ENCODE measurements at places on chromosomes 3 and 15.

GRCh38 chr15:70579766-70580165 lies 183.6 kb downstream of the UACA start:
- no peak for DNase-seq

- DNase-seq, result peak; percentile 66
Observed at GRCh38 chr15:74631935-74632560, 16.4 kb downstream of the CLK3 start.

DNA sequence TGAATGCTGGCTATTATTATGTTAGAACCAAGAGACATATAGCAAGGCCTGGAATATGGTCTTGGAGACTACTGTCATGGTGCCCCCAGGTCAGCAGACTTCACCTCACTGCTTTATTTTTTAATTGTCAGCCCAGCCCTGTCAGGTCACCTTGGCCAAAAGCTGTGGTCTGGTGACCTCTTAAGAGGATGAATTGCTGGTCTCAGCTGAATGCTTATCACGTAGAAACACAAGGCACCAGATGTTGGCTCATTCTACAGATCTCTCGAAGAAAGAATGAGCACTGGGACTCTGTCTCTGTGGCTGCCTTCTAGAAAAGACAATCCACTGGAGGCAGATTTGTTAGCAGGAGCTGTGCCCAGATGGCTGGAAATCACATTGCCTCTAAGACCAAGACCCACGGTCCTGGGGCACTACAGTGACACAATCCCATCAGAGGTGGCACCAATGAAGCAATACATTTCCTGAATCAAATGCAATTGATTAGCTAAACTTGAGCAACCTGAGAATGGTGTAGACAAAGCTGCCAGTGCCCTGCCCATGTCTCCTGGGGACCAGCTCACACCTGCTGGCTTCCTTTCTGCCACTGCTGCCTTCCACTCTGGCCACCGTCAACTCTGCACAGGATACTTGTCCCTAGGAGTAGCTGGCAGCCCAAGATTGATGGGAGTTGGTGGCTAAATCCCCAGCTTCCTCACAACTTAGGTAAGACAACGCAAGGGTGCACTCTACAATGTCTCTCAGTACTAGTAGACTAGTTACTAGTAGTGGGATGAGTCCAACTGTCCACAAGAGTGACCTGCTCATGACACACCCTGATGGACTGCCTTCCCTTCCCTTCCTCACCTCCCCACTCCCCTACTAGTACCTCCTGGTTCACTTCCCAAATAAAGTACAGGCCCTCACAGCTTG lies 384.9 kb upstream of the PROK2 start:
- DNase-seq, result peak; percentile 75

DNA sequence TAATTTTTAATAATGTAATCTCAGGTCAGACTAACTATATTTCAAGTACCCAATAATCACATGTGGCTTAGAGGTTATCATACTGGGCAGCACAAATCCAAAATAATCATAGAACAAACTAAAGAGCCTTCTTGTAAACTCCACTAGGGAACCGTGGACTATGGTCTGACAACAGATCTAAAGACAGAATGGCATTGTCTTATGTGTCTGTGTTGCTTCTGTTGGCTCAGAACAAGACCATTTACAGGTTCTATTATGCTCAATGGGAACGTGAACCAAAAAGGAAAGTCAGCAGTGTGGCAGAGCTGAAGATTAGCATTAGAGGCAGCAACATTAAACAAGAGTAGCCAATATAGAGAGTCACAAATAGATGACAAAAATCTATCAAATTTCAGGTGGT lies 74.9 kb downstream of the ETFA start:
- DNase-seq, result no peak

DNA sequence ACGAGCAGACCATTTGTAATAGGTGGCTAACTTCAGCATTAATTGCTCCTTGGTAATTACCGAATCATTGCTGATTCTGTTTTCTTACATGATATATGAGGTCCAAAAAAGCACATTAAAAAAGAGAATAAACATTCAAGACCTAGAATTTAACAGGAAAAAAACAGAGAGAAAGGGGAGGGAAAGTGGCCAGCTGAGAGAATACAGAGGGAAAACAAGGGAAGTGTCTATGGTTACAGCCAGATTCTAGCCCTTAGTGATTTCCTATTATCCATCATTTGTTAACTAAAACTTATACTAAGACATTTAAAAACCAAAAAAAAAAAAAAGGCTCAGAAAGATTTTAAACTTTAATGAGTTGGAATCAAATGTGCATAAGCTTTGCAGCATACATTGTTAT lies 168.7 kb downstream of the LRTM1 start:
- DNase-seq, result no peak

- no peak for DNase-seq
Observed at GRCh38 chr3:123920868-123921267, 36.7 kb upstream of the MYLK start.

GRCh38 chr15:33735637-33736247 lies 232.6 kb upstream of the CHRM5 start:
- DNase-seq, result peak; percentile 52

GRCh38 chr3:61821823-61822251 lies 260.5 kb downstream of the PTPRG start:
- no peak for DNase-seq

- no peak for DNase-seq
Observed at GRCh38 chr3:34947834-34948233, 691.5 kb upstream of the ARPP21 start.

DNA sequence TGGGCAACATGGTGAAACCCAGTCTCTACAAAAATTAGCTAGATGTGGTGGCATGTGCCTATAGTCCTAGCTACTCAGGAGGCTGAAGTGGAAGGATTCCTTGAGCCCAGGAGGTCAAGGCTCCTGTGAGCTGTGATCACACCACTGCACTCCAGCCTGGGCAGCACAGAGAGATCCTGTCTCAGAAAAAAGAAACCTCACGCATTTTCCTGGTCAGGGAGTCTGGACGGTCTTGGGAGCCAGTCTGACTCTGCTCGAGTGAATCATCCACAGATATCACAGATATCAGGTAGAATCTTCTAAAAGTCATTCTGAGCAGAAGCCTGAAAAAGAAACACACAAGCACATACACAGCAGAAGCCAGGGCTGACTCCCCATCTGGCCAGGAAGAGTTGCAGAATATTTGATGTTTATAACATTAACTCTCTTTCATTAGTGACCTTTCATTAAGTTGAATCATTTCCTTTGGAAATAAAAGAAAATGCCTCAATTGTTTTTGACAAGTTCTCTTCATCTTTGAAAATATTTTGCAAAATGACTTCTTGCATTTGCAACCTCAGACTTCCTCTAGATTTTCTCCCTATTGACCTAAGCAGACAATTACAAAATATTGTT lies 56.5 kb upstream of the ABHD17C start:
- no peak for DNase-seq

DNA sequence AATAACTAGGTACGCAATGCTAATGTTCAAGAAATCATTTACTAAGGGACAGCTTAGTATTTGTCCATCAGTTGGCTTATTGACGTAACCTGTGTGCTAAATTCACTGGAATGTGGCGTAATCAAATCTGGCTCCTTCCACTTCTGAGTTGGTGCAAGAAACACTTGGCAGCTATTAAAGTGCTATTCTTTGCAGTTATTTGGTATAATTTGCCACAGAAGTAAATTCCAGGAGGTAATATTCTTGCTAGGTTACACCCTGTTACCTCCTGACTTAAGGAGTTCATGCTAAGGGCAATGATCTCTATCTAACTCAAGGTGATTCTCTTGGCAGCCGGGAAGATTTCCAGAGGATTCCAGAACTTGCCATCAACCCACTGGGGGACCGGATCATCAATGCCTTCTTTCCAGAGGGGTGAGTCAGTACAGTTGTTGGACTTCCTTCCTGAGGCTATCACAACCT lies 25.5 kb downstream of the CHP1 start:
- no peak for DNase-seq

DNA sequence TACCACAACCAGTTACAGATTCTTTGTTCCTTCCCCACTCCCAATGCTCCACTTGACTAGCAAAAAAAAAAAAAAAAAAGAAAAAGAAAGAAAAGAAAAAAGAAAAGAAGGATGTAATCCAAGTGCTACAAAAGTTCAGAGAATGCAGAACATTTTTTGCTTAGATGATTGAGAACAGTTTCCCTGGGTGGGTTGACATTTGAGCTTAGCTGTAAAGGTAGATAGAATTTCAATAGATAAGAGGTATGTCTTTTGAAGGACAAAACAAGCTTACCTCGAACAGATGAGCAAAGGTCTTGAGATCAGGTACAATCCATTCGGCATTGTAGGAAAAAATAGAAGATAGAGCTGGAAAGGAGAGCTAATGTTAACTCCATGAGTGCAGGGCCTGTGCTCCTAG lies 344.6 kb upstream of the NECTIN3 start:
- no peak for DNase-seq

Data from hematopoietic multipotent progenitor cell treated with erythropoietin and hydrocortisone succinate and interleukin-3 and kit ligand, for 8 days (in vitro differentiated cells).